ENCODE measurements at places on chromosomes 7 and 10. TPM values are rescaled to one million over a fixed set of nuclear protein-coding genes. Genes with fewer than 3 reads are reported as not detected.

STEAP2 gene
- 10.5 TPM for total RNA-seq

NUTM2E gene
- not detected for total RNA-seq

THSD7A gene
- total RNA-seq = 0.70 TPM

USP54 gene
- total RNA-seq = 22.5 TPM

ICA1 gene
- 37.1 TPM for total RNA-seq

AGR2 gene
- not detected for total RNA-seq

TMEM176B gene
- 33.4 TPM for total RNA-seq

INMT gene
- total RNA-seq = 40.4 TPM

ZNF853 gene
- total RNA-seq = 10.7 TPM

SLC18A2 gene
- 0.22 TPM for total RNA-seq

PIP gene
- not detected for total RNA-seq

CYP2C8 gene
- 0.22 TPM for total RNA-seq

NOBOX gene
- not detected for total RNA-seq

ABI1 gene
- total RNA-seq = 23.9 TPM

COG5 gene
- total RNA-seq = 49.2 TPM

PLXNA4 gene
- 17.3 TPM for total RNA-seq

LRRN3 gene
- 14.8 TPM for total RNA-seq

ENO4 gene
- 0.46 TPM for total RNA-seq

PDE1C gene
- total RNA-seq = 181 TPM

UTF1 gene
- not detected for total RNA-seq

SLC29A3 gene
- total RNA-seq = 1.8 TPM

TBXAS1 gene
- total RNA-seq = 4.2 TPM

PAX4 gene
- not detected for total RNA-seq

PRLHR gene
- not detected for total RNA-seq

STAG3 gene
- 0.94 TPM for total RNA-seq

PUS7 gene
- total RNA-seq = 5.2 TPM

TSPAN12 gene
- 56.9 TPM for total RNA-seq

SPDYE11 gene
- total RNA-seq = not detected

HYAL4 gene
- not detected for total RNA-seq

CNPY1 gene
- not detected for total RNA-seq

RSPH10B2 gene
- not detected for total RNA-seq

NPC1L1 gene
- 0.13 TPM for total RNA-seq

RAB19 gene
- total RNA-seq = not detected

SLC13A4 gene
- not detected for total RNA-seq

HDAC9 gene
- 22.8 TPM for total RNA-seq

LRRC17 gene
- 1.0 TPM for total RNA-seq

EGR2 gene
- total RNA-seq = 0.19 TPM

SPDYE2 gene
- total RNA-seq = not detected

SLC26A4 gene
- 0.46 TPM for total RNA-seq

TMEM229A gene
- not detected for total RNA-seq

GARIN1A gene
- 1.7 TPM for total RNA-seq
